ENCODE measurements at places on chromosomes 4 and X.
A peak's percentile ranks its signal among the peaks of the same experiment; 100 is the strongest.

GRCh38 chr4:166458756-166459155 lies 585.7 kb downstream of the TLL1 start:
- DNase-seq, result no peak

- peak; percentile 19 for DNase-seq
Measured at GRCh38 chr4:41661442-41662076, 87.0 kb downstream of the PHOX2B start.

DNA sequence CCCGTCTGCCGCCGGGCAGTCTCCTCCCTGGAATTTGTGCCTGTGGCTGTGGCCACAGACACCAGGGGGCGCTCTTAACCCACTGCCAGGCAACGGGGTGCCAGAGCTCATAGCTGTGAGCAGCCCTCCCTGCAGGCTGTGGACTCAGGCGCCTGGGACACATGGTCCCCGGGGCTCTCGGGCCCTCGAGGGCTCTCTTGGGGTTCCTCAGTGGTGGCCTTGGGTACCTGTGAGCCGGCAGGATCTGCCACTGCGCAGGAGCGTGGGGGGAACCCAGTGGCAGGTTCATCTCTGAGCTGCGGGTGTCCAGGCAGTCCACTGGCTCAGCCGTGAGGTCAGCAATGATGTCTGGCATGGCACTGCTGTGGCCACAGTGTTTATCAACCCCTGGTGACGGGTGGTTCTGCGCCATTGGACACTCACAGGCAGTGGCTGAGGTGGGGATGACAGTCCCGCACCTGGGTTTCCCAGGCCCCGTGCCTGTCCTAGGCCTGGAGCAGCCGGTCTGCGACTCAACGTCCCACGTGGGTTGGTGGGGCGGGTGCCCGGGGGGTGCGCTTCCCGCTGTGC lies 37.2 kb downstream of the PCGF3 start:
- DNase-seq, result peak; percentile 29

GRCh38 chr4:16900325-16900724 lies 1.9 kb upstream of the LDB2 start:
- no peak for DNase-seq

- DNase-seq, result no peak
Measured at GRCh38 chr4:2408401-2408958, 10.0 kb downstream of the ZFYVE28 start.

- no peak for DNase-seq
Measured at GRCh38 chrX:17876135-17876534, 15.0 kb upstream of the RAI2 start.

- no peak for DNase-seq
Measured at GRCh38 chr4:160180211-160180610, 1077.3 kb downstream of the RAPGEF2 start.

DNA sequence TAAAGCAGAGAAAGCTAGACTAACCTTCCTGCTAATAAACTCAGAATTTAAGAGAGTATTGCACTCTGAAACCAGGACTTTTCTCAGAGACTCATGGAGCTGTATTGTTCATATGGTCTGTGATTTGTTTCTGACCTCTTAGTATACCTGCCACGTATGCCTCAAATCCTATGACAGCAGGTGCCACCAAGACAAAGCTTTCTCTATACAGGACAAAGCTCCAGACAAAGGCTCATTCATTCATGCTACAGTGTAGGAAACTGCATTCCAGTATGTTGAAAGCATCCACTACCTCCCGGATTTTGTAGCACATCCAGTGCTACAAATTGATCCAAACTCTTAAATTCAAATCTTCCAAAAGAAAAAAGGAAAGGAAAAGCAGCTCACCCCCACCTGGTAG lies 178.3 kb downstream of the CHIC2 start:
- no peak for DNase-seq

GRCh38 chr4:25981749-25982148 lies 67.7 kb downstream of the SMIM20 start:
- DNase-seq, result no peak

GRCh38 chr4:38565271-38566199 lies 98.5 kb upstream of the KLF3 start:
- no peak for DNase-seq

DNA sequence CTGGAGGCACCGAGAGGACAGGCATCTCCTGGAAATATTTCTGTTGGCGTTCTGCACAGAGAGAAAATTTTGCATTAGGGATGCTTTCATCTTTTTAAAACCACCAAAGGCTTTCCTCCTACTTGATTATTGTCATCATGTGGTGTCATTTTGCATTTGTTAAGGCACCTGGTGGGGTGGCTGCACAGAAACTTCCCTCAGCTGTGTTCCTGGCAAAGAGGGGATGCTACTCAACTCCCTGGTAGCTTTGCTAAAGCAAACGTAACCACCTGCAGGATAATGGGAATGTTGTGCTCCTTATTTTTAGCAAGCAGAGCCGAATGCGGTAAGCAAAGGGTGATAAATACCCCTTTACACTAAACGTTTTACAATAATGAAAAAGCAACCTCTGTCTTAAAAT lies 229.8 kb downstream of the STIM2 start:
- DNase-seq, result no peak

DNA sequence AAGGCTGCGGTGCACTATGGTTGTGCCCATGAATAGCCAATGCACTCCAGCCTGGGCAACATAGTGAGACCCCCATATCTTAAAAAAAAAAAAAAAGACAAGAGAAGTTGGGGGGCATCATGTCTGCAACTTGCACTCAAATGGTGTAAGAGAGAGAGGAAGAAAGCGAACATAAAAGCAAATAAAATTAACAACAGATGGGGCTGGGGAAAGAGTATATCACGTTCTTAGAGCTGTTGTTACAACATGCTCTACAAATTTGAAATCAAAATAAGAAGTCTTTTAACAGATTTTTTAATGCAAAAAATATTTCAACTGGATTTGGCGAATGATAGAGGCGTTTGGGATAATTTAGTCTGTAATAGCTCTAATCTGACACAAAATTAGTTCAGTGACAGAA lies 144.9 kb downstream of the FNIP2 start:
- DNase-seq, result no peak

Measured in Jurkat, Clone E6-1 (cell line).